ENCODE measurements at places on chromosomes 5 and 9.

DNA sequence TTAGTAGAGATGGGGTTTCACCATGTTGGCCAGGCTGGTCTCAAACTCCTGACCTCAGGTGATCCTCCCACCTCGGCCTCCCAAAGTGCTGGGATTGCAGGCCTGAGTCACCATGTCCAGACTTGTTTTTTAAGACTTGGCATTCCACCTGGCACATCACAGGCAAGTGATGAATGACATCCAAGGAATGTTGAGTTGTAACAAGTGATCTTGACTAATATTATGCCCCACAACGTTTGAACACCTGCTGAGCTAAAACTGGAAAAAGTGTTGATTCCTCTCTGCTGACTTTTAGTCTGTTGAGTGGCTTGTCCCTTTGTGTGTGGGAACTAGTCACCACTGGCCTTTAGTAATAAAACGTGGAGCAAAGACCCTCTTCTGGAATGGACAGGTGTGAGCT lies 54.6 kb downstream of the SUB1 start:
- DNase-seq: no peak

DNA sequence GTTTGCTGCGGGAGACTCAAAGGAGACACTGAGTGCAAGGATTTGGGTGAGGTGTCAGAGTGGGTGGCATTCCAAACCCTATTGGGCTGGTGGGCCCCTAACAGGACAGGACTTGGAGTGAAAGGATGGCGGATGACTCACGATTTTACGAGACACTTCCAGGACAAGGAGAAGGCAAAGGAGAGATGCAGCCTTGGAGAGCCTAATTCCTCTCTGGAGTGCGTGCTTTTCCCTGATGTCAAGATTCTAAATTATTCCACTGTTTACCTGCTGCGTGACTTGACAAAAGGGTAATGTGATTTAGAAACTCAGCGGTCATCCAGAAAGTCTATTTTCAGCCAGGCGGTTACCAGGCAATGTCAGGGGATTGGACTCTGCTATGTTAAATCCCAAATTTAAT lies 41.6 kb upstream of the CD180 start:
- no peak for DNase-seq

GRCh38 chr5:53323943-53324642 lies 156.3 kb upstream of the FST start:
- DNase-seq: no peak

- DNase-seq: no peak
These were observed 100.7 kb upstream of the TUT7 start for GRCh38 chr9:86454701-86455615.

- no peak for DNase-seq
These were observed 145.3 kb upstream of the ZNF462 start for GRCh38 chr9:106717686-106718085.
